ENCODE measurements at places on chromosomes 4 and X.

GRCh38 chrX:17655211-17656034 lies 81.9 kb upstream of the SCML1 start:
- no peak for DNase-seq

- DNase-seq, result peak; percentile 7
Measured at GRCh38 chr4:26020083-26020668, 106.2 kb downstream of the SMIM20 start.

- no peak for DNase-seq
Measured at GRCh38 chr4:33073811-33074210, 2353.6 kb downstream of the PCDH7 start.

- no peak for DNase-seq
Measured at GRCh38 chrX:40349251-40349650, 231.5 kb upstream of the ATP6AP2 start.

DNA sequence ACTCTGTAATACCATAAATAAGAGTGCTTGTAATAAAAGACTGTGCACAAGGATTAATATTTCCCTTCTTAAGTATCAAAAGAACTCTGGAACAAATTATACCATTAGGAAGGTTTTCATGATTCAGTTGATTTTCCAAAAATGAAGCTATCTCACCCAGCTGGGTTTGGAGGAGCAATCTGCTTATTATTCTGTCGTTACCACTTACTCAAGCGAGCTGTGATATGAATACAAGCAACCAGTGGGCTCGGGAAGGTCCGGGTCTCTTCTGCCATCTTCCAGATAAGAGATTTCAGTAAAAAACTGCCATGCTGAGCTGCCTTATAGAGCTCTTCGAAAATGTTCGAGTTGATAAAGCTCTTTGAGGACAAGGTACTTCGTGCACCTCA lies 15.3 kb downstream of the SMIM20 start:
- DNase-seq, result no peak

- DNase-seq, result no peak
Measured at GRCh38 chr4:13493793-13494192, 9.7 kb upstream of the RAB28 start.

All from CD4-positive, alpha-beta T cell treated with Interleukin-1 beta for 1 hour (primary cell).